Metanephros (tissue), 2 donors: ENCODE measurements at places on chromosomes 4 and X. TPM values are rescaled to one million over a fixed set of nuclear protein-coding genes. Genes with fewer than 3 reads are reported as not detected.

RASL11B gene
- total RNA-seq: 33.7 TPM

TRIM75 gene
- total RNA-seq: not detected

DMRTC1 gene
- not detected for total RNA-seq

RUFY3 gene
- total RNA-seq: 96.9 TPM

FMR1NB gene
- not detected for total RNA-seq

ANXA10 gene
- 0.23 TPM for total RNA-seq

HEPH gene
- total RNA-seq: 53.5 TPM

MYOZ2 gene
- total RNA-seq: 10.6 TPM

ZCCHC12 gene
- total RNA-seq: 1.2 TPM

CCDC160 gene
- 3.0 TPM for total RNA-seq

HTR2C gene
- total RNA-seq: 0.41 TPM

PLXNA3 gene
- 28.7 TPM for total RNA-seq

BTK gene
- 6.0 TPM for total RNA-seq

TENM3 gene
- total RNA-seq: 39.5 TPM

NPNT gene
- total RNA-seq: 101 TPM

ZNF81 gene
- 8.6 TPM for total RNA-seq

FGFBP2 gene
- 0.47 TPM for total RNA-seq

XPNPEP2 gene
- 28.7 TPM for total RNA-seq

TLR2 gene
- 13.3 TPM for total RNA-seq

PSMD10 gene
- total RNA-seq: 42.4 TPM

TMPRSS11A gene
- not detected for total RNA-seq

RELL1 gene
- 65.0 TPM for total RNA-seq

SPANXB1 gene
- total RNA-seq: not detected

TRAM1L1 gene
- total RNA-seq: 9.9 TPM

CCDC110 gene
- total RNA-seq: 2.1 TPM

PITX2 gene
- total RNA-seq: 8.8 TPM

SERTM2 gene
- 1.3 TPM for total RNA-seq

SPATA18 gene
- 1.9 TPM for total RNA-seq

UGT2B11 gene
- total RNA-seq: not detected

ANOS1 gene
- 7.4 TPM for total RNA-seq

TLR1 gene
- total RNA-seq: 7.6 TPM

FABP2 gene
- total RNA-seq: not detected

PRRG1 gene
- total RNA-seq: 18.2 TPM

MID1IP1 gene
- 34.8 TPM for total RNA-seq

PLS3 gene
- 146 TPM for total RNA-seq

ARHGAP24 gene
- total RNA-seq: 75.7 TPM

TCP11X2 gene
- total RNA-seq: 1.4 TPM

CLCN4 gene
- 11.7 TPM for total RNA-seq

SCML2 gene
- total RNA-seq: 6.7 TPM

HSFX3 gene
- not detected for total RNA-seq

H2BW2 gene
- not detected for total RNA-seq

SRD5A3 gene
- 6.5 TPM for total RNA-seq

NHSL2 gene
- total RNA-seq: 9.3 TPM

SMPX gene
- total RNA-seq: 73.3 TPM

APOO gene
- total RNA-seq: 15.5 TPM

MSMO1 gene
- 68.4 TPM for total RNA-seq

DRD5 gene
- total RNA-seq: 1.2 TPM

IRAK1 gene
- total RNA-seq: 32.6 TPM

MAOA gene
- 14.7 TPM for total RNA-seq

AWAT2 gene
- total RNA-seq: not detected

CCSER1 gene
- total RNA-seq: 98.9 TPM

MAPK10 gene
- 155 TPM for total RNA-seq

GRID2 gene
- total RNA-seq: 16.8 TPM

PLK4 gene
- total RNA-seq: 16.9 TPM

NLRP2B gene
- total RNA-seq: 0.06 TPM

ZIC3 gene
- total RNA-seq: not detected

SCML1 gene
- total RNA-seq: 17.3 TPM
